ENCODE measurements at places on chromosomes 7 and 10.

- DNase-seq, result no peak
Observed at GRCh38 chr10:15426558-15426957, 55.5 kb upstream of the FAM171A1 start.

GRCh38 chr7:17520941-17521340 is 222.5 kb downstream of the AHR start:
- no peak for DNase-seq

GRCh38 chr10:119807960-119808697 is 64.5 kb downstream of the MCMBP start:
- no peak for DNase-seq

DNA sequence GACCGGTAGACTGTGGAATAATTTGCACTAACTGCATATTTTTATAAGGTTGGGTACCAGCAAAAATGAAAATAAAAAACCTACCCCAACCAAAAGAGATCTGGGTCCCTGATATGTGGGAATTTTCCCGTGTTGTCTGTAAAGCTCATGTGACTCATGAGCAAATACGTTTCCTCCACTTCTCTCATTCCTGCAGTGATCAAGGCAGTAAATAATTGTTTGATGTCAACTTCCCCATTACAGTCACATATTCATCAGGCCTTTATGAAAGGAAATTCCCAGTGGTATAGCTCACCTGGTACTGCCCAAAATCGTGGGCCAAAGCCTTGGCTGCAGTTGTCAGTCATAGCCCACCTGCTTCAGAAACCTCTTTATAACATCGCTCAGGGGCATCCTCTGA is 166.0 kb upstream of the ANK3 start:
- no peak for DNase-seq

- DNase-seq, result no peak
Observed at GRCh38 chr7:2870471-2870931, 26.4 kb upstream of the GNA12 start.

DNA sequence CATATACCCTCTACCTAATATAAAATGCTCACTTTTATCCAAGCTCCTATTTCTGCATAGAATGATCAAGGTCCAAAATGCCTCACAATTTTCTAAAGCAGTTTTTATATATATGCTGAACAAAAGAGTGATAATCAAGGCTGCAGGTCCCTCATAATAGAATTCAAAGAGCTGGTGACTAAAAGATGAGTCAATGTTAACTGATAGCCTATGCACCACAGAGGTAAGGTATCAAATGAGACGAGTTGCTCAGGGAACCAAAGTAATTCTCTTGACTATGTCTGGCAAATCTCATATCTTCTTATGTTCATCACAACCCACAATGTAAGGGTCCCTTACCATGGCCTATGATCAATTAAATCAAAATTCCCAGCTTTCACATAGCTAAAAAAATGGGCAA is 15.2 kb downstream of the PDZD8 start:
- peak; percentile 12 for DNase-seq

GRCh38 chr10:87761892-87762291 is 56.1 kb downstream of the ATAD1 start:
- peak; percentile 30 for DNase-seq

DNA sequence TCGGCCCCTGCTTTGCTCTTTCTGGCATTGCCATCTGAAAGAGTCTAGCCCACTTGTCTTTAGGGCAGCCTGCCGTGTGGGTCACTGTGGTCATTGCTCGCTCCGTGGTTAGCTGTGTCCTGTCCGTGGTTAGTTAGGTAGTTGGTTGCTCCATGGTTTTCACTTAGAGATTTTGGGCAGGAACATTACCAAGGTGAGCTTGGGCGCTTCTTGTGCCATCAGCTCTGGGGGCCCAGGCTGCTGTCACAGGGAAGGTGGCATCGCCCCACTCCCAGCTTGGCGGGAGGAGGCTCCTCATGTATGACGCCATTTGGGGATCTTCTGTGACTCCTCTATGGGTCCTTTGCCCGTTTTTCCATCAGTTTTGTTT is 53.1 kb downstream of the INPP5A start:
- DNase-seq, result no peak

- no peak for DNase-seq
Observed at GRCh38 chr7:90574820-90575187, 21.3 kb upstream of the CDK14 start.

DNA sequence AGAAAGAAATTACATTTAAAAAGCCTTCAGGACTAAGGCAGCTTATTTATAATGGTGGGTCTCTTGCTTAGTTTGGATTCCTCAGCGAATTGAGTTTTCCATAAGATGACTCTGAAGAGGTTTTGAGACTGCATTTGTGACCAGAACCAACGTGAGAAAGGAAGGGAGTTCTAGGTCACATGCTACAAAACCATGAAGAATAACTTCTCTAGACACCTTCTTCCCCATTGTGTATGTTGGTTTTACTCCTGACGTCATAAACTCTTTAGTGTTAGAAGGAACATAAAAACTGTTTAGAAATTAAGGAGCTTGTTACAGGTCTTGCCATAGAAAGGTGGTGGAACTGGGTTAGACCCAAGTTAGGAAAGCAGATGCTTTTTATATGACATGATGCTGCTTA is 11.1 kb downstream of the PTPN12 start:
- DNase-seq, result no peak

Data from erythroblast (primary cell).